Sigmoid colon (tissue), 7 donors: ENCODE measurements at places on chromosomes 3 and 15. TPM values are rescaled to one million over a fixed set of nuclear protein-coding genes. Genes with fewer than 3 reads are reported as not detected.

The PLS1 gene
- 1.2 TPM for total RNA-seq

DNA sequence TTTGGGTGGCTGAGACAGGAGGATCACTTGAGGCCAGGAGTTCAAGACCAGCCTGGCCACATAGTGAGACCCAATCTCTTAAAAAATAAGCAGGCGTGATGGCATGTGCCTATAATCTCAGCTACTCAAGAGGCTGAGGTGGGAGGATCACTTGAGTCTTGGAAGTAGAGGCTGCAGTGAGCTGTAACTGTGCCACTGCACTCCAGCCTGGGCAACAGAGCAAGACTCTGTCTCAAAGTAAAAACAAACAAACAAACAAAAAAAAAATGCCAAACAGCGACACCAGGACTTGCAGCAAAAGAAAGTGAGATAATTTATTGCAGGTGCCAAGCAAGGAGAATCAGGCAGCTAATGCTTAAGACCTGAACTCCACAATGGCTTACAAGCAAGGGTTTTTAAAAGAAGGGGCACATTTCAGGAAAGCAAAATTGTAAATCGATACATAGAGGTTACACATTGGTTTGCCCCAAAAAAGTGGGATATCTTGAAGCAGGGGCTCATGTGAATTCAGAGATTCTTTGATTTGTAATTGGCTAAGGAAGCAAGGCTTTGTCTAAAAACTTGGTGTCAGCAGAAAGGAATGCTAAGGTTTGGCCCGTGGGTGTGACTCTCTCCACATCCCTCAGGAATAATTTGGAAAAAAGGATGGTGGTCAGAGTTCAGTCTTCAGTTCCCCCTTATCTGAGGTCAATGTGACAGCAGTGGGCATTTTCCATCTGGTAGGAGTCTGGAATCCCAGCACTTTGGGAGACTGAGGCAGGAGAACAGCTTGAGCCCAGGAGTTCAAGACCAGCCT, 5.2 kb upstream of the MPI start:
- H3K27me3 ChIP-seq, result no peaks in the 10 kb centered on the region
- DNase-seq, result no peak
- no peak overlapping the region for H3K27ac ChIP-seq

- H3K4me3 ChIP-seq, result no peak overlapping the region
- H3K36me3 ChIP-seq, result no peaks in the 10 kb centered on the region
- H3K27me3 ChIP-seq, result no peaks in the 10 kb centered on the region
- peak overlapping the region; percentile 14 for H3K27ac ChIP-seq
These were observed 54.0 kb upstream of the DLG1 start for GRCh38 chr3:197352382-197352781.

The STAC gene
- 33.7 TPM for total RNA-seq

The CPLX3 gene
- total RNA-seq, result not detected
